ENCODE measurements at places on chromosomes 5 and 9.

DNA sequence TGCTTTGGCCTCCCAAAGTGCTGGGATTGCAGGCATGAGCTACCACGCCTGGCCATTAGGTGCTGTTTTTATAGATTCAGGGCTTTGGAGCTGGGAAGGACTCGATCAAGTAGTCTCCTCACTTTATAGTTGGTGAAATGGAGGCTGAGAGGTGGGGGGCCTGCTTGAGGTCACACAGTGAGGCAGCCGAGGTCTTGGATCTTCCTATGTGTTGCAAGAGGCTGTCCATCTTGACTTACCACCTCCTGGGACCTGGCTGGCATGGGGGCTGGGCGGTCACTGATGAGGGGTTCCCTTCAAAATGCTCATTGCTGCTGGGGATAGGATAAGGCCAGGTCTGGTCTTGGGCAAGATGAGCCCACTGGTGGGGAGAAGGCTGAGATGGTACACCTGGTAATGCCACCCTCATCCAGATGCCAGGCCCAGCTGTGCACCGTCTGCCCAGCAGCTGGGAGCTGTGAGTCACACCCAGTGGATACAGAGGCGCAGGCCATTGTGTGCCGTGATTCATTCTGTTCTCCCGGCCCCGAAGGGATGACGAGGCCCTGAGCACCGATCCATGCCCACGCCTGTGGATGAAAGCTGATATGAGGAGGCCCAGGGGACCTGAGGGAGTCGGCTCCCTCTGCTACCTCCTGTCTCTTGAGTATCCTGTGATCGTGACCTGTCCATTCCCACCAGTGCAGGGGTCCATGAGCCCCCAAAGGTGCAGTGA lies 10.5 kb upstream of the NDST1 start:
- no peak for DNase-seq

- no peak for DNase-seq
These were observed 204.5 kb downstream of the HSPA4 start for GRCh38 chr5:133256276-133256675.

GRCh38 chr9:93541581-93542349 lies 34.6 kb upstream of the PHF2 start:
- DNase-seq, result no peak

- no peak for DNase-seq
These were observed 9.5 kb downstream of the OTP start for GRCh38 chr5:77628840-77629508.

GRCh38 chr5:891837-892393 lies 686 bp downstream of the BRD9 start:
- no peak for DNase-seq
